Mesenteric fat pad (tissue), 1 donor: ENCODE measurements at places on chromosomes 4 and X. TPM values are rescaled to one million over a fixed set of nuclear protein-coding genes. Genes with fewer than 3 reads are reported as not detected.

- DNase-seq, result no peak
Measured at GRCh38 chrX:151153086-151153485, 23.3 kb upstream of the GPR50 start.

GRCh38 chr4:48336146-48336870 lies 5.0 kb upstream of the SLAIN2 start:
- no peak for DNase-seq

- peak; percentile 80 for DNase-seq
Measured at GRCh38 chr4:3409571-3410091, 32.1 kb upstream of the HGFAC start.

- no peak for DNase-seq
Measured at GRCh38 chrX:38276089-38276488, 51.2 kb downstream of the RPGR start.

- DNase-seq, result no peak
Measured at GRCh38 chr4:24054910-24055309, 165.1 kb upstream of the PPARGC1A start.

DNA sequence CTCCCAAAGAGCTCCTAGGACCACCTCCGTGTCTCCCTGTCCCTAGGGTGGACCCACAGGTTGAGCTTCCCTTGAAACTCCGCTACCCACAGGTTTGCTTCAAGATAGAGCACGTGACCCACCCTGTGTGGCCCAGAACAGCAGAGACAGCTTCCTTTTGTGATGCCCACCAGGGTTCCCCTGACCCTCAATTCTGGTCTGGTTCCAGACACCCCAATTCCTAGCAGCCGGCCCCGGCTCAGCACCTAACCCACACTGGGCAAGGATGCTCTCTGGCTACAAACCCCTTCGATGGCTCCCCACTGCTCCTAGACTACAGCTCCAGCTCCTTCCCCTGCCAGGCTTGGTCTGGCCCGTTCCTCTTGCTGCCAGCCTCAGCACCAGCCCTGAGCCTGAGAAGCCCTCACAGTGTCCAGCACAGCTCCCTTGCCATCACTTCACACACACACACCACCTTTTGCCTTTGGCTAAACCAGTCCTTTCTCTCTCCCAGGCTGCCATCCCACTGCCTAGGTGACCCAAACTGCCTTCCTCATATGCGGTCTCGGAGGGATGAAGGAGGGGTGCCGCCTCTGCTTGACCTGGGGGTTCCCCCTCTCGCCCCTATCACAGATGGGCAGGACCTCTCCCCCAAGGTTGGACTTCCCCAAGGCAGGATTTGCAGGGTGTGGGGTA lies 6.2 kb downstream of the PNCK start:
- peak; percentile 77 for DNase-seq

GRCh38 chr4:83677656-83678055 lies 141.7 kb downstream of the GPAT3 start:
- no peak for DNase-seq

- no peak for DNase-seq
Measured at GRCh38 chrX:79630033-79631009, 263.2 kb upstream of the ITM2A start.

- DNase-seq, result no peak
Measured at GRCh38 chrX:139554991-139555675, 24.6 kb downstream of the F9 start.

- no peak for DNase-seq
Measured at GRCh38 chr4:182478475-182478874, 235.3 kb downstream of the TENM3 start.

- no peak for DNase-seq
Measured at GRCh38 chrX:105307762-105308161, 87.3 kb upstream of the TEX13A start.

- DNase-seq, result no peak
Measured at GRCh38 chr4:42112846-42113245, 39.6 kb downstream of the BEND4 start.

GRCh38 chr4:188139671-188140070 lies 430 bp downstream of the TRIML1 start:
- no peak for DNase-seq

DNA sequence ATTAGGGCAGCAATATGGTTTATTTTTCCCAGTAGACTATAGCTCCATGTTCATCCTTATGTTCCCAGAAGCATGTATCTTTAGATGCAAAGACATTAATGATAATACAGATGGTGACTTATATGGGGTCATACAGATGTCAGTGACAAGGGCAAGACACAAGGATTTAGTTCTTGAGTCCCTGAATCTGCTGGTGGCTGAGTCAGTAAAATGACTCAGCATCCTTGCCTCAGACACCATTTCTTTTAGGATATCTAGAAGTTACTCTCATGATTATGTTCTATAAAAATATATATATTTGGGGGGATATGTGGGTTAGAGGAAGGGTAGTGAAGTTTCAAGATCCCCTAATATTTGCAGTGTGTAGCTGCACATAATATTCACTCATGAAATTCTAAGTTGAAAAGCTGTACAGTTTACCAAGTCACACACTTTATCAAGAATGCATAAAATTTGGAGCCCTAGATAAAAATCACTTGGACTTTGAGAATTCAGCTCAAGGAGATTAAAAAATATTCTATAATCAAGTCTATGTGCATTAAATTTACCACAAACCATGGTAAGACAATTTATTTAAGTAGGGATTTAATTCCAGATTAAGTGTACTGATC lies 101.9 kb downstream of the LNX1 start:
- no peak for DNase-seq

DNA sequence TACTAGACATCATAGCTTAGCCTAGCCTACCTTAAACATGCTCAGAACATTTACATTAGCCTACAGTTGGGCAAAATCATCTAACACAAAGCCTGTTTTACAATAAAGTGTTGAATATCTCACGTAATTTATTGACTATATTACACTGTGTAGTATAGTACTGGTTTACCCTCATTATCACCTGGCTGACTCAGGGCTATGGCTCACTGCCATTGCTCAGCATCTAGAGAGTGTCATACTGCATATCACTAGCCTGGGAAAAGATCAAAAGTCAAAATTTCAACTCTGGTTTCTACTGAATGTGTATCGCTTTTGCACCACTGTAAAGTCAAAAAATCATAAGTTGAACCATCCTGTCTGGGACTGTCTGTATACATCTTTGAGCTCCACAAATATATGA lies 78.6 kb downstream of the CEP44 start:
- no peak for DNase-seq

DNA sequence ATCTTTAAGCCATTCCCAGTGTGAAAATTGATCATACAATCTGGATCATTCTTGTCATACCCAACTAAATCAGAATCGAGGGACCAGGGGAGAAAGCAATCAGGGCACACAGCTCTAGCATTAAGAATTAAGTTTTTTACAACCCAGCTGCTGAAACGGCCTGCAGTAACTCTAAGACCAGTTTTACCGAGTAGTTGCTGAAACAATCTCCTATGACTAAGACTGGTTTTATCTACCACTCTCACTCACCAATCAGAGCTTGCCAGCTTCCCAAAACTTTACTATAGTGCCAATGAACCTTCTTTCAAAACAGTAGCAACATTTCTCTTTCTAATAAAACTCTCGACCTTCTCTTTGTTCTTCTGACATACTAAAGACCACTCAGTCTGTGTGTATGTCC lies 2.8 kb upstream of the SAP30 start:
- DNase-seq, result no peak

DNA sequence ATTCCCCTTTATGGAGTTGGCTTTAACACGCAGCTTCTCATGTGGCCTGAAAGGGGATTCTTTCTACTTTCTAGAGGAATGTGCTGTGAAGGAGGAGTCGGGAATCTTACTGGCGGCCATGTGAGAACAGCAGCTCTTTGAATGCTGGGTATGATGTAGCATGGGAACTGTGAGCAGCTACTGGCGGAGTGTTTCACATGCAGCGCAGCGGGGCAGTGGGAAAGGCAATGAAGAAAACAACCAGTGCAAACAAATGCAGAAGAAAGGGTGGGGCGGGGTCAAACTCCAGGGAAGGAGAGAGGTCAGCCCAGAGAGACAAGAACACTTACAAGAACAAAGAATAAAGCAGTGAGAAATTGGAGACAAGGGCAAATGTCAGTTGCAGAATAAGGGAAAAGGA lies 363.8 kb upstream of the FTHL17 start:
- no peak for DNase-seq

DNA sequence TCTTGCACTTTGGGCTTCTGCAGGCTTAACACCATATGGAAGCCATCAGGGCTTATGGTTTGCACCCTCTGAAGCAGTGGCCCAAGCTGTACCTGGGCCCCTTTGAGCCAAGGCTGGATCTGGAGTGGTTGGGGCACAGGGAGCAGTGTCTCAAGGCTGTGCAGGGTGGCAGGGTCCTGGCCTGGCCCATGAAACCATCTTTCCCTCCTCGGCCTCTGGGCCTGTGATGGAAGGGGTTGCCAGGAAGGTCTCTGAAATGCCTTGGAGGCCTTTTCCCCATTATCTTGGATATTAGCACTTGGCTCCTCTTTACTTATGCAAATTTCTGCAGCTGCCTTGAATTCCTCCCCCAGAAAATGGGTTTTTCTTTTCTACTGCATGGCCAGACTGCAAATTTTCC lies 134.7 kb upstream of the USP9X start:
- no peak for DNase-seq

DNA sequence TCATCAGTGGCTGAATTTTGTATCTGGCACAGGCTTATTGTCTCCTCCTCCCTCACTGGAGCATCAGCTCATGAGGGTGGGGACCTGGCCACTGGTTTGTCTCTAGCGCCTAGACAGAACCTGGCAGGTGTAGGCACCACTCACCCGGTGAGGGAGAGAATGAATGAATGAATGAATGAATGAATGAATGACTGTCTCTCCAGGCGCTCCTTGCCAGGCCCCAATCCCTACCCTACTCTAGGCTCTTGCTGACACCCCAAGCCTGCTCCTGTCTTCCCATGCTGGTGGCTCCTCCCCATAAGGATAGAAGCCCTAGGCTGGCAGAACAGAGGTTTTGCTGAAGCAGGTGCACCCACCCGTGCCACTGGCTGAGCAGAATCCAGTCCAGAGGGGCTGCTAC lies 41.3 kb upstream of the GRPEL1 start:
- no peak for DNase-seq

DNA sequence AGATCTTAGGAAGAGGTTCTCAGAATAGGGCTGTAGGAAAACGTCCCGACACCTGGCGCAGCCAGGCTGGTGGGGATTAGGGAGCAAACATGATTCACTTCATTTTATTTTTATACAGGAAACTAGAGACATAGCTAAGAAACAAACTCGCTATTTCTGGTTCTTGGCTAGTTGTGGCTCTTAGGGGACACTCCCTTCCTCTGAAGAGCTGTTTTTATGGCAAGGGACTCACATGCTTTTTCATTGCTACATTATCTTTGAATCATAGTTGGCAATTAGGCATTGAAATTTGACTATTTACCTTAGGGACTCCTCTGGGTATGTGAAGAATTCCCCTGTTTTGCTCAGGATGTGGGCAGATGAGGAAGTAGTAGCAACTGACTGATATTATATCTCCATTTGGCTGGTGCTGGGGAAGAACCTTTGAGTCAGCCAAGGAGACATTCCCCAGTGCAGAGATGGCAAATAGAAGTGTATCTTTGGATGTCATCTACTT lies 174.5 kb downstream of the SMIM20 start:
- no peak for DNase-seq

- no peak for DNase-seq
Measured at GRCh38 chr4:186025408-186025690, 43.6 kb upstream of the TLR3 start.

GRCh38 chr4:137124278-137124932 lies 407.9 kb downstream of the PCDH18 start:
- DNase-seq, result no peak

- DNase-seq, result no peak
Measured at GRCh38 chr4:37540486-37540885, 145.7 kb downstream of the RELL1 start.

- DNase-seq, result no peak
Measured at GRCh38 chr4:119643306-119644042, 14.9 kb upstream of the PDE5A start.

- DNase-seq, result no peak
Measured at GRCh38 chrX:106300656-106301055, 132.6 kb downstream of the PWWP3B start.

DNA sequence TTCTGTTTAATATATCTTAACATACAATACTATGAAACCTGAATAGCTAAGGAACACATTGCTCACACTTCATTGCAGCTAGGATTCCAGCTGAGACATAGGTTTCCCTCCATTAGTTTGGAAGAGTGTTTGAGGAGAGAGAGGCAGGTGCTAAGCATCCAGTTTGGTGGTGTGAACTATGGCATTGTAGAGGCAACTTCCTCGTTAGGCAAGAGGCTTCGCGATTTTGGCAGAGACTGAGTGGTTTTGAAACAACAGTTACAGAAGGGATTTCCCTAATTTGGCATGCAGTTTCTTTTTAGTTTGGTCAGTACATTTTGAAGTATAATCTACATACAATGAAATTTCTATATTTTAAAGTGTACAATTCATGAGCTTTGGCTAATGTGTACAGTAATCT lies 117.1 kb upstream of the BMP3 start:
- DNase-seq, result no peak

- DNase-seq, result peak; percentile 73
Measured at GRCh38 chr4:8840006-8840793, 31.4 kb downstream of the HMX1 start.

GRCh38 chr4:18435781-18436180 lies 414.2 kb upstream of the LCORL start:
- no peak for DNase-seq

DNA sequence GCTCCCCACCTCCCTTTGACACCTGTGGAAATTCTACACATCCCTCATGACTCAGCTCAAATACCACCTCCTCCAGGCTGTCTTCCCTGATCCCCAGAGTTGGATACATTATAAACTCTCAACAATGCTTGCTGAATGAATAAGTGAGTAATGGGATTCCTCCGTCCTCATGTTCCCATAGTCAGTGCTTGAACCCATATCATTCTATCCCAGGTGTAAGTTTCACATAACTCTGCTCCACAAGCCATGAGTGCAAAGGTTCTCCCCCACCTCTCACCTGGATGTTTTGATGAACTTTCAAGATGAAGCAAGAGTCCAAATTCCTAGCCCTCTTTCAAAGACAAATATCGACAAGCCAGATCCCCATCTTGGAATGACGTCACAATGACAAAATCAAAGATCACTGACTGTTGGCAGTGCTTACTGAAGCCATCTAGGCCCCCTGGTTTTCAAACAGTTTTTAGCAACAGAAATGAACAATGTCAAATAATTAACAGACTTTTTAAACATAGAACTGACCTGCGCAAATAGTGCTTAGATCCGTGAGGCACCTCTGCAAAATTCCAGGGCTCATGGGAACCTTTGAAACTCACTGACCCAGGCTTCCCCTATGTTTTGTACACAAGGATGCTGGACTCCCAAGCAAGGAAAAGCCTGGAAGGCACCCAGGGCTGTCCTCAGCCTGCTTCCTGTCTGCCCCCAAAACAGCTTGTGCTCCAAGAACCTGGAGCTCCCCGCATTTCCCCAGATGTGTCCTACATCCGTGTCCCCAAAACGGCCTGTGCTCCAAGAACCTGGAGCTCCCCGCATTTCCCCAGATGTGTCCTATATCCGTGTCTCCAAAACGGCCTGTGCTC lies 4.0 kb downstream of the SLC2A9 start:
- no peak for DNase-seq

GRCh38 chr4:152585023-152585441 lies 49.1 kb upstream of the FBXW7 start:
- DNase-seq, result no peak

The KDR gene
- 37.4 TPM for total RNA-seq

The TRIM60 gene
- not detected for total RNA-seq

The MAGED4 gene
- 1.2 TPM for total RNA-seq

The RENBP gene
- 34.5 TPM for total RNA-seq

The STAG2 gene
- total RNA-seq, result 52.0 TPM

The DCLK2 gene
- 4.3 TPM for total RNA-seq

The SLAIN2 gene
- total RNA-seq, result 116 TPM

The TNMD gene
- total RNA-seq, result 39.1 TPM

The CT45A10 gene
- not detected for total RNA-seq
